Activated CD8-positive, alpha-beta memory T cell treated with anti-CD3 and anti-CD28 coated beads for 1 hour (primary cell): ENCODE measurements at places on chromosomes 6 and 20.

DNA sequence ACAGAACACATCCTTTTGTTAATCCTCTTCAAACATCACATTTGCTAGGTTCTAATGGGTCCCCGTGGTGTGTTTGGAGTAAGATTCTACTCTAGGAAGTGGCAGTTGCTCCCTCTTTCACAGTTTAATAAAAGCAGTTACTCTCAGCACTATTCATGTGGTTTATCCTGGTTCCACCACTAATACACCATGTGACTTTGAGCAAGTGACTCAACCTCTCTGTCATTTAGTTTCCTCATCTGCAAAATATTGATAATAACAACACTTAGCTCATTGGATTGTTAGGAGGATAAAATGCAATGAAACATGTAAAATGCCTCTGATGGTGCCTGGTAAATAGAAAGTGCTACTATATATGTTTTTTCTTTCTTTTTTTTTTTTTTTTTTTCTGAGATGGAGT is 488.0 kb upstream of the NOX3 start:
- DNase-seq: no peak

DNA sequence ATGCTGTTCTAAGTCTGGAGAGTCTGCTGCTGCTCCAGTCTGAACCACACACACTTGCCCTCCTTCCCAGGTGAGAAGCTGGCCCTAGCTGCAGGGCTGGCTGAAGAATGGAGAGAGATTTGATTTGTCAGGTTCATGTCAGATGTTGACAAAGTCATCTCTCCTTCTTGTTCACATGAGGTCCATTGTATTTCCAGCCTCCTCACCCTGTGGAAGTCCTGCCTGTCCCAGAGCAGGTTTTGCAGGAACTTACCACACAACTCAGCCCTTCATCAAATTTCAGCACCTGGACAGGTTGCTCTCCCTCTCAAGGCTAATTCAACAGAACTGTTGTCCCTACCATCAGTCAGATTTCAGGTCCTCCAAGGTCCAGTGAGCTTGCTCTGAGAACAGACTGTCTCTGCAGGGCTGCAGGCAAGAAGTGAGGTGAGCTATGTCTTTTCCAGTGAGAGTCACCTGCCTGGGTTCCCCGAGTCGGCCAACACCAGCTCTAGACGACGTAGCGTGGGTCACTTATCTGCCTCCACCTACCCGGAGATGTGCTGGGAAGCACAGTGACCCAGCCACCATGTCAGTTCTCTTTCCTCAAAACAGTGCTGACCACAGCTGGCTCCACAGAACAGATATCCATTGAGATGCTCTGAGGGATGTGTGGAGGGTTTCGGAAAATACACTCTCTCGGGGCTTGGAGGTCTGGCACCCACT is 58.0 kb upstream of the CD93 start:
- no peak for DNase-seq

- DNase-seq: no peak
Measured at GRCh38 chr6:130050230-130050629, 31.8 kb downstream of the L3MBTL3 start.

DNA sequence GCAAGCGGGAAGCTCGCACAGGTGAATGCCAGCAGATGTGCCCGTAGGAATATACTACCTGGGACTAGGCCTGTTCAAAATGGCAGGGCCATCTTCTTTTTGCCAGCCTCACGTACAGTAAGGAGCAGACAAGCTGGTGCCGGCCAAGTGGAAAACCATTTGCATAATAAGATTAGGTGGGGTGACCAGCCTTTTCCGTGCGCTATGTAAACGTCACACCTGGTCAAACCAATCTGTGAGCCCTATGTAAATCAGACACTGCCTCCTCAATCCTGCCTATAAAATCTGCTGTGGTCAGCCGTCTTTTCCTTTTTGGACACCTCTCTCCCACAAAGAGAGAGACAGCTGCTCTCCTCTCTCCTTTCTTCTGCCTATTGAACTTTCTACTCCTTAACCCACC is 60.8 kb upstream of the TMEM30A start:
- DNase-seq: no peak

- no peak for DNase-seq
Measured at GRCh38 chr6:129818251-129818650, 42.9 kb downstream of the TMEM244 start.

DNA sequence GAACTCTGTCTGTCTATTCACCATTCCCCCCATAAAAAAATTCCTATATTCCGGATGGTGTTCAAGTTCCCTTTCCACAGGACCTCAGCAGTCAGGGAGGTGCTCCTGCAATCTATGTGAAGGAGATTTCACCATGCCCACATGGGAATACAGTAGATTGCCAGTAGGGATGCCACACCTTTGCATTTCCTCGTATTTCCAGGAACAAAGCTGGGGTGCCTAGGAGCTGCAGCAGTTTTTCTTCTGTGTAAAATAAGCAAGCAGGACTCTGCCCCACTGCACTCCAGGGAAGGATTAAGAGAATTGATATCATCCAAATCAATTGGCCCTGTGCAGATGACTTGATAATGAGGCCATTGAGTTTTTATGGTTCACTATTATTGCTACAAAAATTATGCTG is 7.4 kb upstream of the KIF16B start:
- DNase-seq: no peak

DNA sequence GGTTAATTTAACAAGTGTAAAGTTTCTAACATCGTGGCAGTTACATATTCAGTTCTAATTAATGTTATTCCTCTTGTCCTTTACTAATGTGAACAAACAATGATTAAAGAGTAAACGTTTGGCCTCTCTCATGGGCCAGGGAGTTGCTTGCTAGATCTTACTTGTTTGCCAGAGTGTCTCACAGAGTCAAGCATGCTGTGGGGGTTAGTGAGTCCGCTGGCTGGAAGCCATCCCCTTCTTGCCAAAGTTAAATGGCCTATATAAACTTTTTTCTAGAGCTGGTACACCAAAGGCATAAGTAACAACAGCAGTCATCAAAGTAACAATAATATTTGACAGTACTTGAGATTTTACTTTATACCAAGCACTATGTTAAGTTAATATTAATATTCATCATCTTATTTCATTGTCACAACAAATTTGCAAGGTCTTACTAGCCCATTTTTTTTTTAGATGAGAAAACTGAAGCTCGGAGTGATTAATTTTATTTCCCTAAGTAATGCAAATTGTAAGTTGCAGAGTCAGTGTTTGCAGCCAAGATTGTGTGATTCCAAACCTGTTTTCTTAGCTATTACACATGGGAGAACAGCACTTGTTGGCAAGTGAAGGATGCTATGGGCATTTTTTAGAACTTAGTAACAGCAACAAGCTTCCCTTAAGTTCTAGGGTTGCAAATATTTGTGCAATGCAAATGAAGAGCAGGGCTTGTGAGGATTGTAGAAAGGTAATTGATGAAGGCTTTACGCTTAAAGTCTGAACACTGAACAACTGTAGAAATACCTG is 224.5 kb downstream of the RFPL4B start:
- DNase-seq: no peak

DNA sequence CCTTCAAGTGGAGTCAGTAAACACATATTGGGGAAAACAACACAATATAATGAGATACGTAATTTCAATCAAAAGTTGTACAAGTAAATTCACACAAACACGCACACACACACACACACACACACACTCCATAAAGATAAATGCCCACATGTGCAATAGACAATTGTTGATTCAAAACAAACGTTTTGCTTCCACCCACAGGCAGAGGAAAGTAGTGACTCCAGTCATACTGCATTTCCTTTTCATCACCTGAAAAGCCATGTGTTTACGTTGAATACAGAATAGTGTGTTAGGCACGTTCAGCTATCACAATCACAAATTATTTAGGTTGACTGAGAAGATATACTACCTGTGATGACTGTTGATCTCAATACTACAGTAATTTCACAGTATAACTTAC is 443.8 kb upstream of the MANEA start:
- no peak for DNase-seq

- DNase-seq: no peak
Measured at GRCh38 chr6:7637533-7637932, 47.5 kb downstream of the SNRNP48 start.

DNA sequence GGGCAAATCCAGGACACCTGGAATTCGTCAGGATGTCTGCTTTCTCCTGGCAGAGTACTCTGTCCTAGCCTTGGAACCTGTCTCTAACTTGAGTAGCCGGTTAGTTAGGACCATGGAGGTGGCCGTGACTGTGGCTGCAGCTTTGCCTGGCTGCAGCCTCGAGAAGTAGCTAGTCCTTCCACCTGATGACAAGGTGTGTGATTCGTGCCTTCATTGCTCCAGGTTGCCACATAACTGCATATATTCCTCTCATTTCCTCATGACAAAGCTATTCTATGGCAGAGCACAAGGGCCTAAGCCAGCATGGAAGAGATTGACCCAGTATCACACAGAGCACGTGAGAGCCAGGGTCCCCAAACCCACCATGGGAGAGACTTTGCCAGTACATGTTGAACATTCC is 39.8 kb upstream of the KIF25 start:
- DNase-seq: no peak

DNA sequence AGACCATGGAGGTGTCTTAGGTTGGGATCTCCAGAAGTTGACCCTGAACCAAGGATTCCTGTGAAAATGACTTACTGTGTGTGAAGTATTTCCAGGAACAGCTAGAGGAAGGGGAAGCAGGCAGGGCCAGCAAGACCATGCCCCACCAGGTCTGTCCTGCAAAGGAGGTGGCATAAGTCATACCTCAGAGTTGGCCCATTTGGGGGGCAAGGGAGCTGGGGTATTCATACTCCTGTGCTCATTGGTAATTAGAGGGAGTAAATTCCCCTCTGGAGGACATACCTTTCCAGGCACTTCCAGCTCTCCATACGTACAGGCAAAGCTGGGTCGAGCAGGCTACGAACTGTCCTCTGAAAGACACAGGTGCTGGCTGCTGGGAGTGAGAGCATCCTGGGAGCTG is 72.4 kb downstream of the STK35 start:
- DNase-seq: no peak

GRCh38 chr6:24935366-24936152 is at the start of gene RIPOR2:
TSS of gene RIPOR2 (minus strand) at chr6:24935960. CDS start at chr6:24935898, 62 bp downstream.
- DNase-seq: peak; percentile 49

DNA sequence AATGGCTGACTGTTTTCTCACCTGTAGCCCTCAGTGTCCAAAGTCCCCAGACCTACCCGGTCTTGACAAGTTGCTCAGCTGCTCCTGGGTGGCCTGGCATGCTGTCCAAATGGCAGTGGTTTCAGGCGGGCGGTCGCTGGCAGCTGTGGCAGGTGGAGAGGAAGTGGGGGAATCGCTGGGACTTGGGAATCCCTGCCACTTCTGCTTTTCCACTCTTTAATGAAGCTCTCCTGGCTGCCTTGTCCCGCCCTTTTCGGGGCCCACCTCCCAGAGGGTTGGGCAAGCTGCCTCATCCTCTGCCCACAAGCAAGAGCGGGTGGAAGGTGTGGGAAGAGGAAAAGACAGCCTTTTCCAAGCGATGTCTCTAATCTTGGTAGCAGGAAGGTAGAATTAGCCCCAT is at the start of gene OCSTAMP:
TSS of gene OCSTAMP (minus strand) at position 194 of the 400 bp plus-strand sequence. CDS start at position 100, 94 bp downstream.
- DNase-seq: no peak

GRCh38 chr6:26008470-26008869 is 45.9 kb downstream of the TRIM38 start:
- no peak for DNase-seq

DNA sequence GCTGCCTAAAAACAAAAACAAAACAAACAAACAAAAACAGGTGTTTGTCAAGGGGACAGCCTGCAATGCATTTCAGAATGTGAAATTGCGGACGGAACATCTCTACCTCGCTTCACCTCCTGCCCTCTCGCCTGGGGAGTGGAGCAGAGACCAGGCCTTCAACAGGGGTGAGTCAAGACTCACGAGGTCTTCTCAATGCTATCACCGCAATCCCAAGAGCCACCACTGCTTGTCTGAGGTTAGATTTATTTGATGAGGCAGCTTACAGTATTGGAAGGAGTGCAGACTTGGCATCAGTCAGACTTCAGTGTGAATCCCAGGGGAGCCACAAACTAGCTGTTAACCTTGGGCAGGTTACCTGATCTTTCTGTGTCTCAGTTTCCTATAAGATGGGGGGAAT is 7.7 kb downstream of the GABRR1 start:
- DNase-seq: no peak

DNA sequence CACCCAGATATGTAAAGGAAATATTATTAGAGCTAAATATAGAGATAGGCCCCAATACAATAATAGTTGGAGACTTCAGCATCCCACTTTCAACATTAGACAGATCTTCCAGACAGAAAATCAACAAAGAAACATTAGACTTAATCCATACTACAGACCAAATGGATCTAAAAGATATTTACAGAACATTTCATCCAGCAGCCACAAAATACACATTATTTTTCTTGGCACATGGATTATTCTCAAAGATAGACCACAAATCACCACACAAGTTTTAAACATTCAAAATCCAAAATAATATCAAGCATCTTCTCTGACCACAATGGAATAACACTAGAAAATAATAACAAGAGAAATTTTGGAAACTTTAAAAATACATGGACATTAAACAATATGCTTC is 1159.1 kb upstream of the CITED2 start:
- DNase-seq: no peak

- no peak for DNase-seq
Measured at GRCh38 chr6:154319231-154319858, 37.3 kb downstream of the IPCEF1 start.

DNA sequence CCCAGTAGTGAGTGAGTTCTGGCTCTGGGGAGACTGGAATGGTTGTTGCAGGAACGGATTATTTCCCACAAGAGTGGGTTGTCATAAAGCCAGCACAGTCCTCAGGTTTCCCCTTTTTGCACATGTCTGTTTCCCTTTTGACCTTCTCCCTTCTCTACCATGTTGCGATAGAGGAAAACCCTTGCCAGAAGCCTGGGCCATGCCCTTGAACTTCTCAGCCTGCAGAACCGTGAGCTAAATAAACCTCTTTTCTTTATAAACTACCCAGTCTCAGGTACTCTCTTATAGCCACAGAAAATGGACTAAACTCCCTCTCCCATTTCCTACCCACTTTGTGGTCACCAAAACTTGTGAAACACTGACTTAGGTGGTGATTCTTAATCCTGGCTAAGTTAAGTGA is 7.2 kb upstream of the PPP1R16B start:
- DNase-seq: no peak

DNA sequence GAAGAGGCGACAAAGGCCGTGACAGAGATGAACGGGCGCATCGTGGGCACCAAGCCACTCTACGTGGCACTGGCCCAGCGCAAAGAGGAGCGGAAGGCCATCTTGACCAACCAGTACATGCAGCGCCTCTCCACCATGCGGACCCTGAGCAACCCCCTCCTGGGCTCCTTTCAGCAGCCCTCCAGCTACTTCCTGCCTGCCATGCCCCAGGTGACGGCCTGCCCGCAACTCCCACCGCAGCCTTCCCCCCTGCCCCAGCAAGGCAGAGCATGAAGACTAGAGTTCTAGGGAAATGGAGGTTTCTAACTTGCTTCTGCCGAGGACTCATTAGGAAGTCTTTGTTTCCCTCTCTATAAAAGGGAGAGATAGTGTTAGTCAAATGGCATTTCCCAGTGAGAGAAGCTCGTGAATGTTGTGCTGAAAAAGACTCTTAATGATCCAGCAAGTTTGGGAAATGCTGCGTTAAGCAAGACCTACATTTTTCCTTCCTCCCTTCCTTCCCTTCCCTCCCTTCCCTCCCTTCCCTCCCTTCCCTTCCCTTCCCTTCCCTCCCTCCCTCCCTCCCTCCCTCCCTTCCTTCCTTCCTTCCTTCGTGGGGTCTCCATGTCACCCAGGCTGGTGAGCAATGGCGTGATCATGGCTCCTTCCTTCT is 20.8 kb downstream of the PABPC1L start:
- DNase-seq: no peak

- DNase-seq: no peak
Measured at GRCh38 chr6:55782275-55782674, 93.1 kb downstream of the BMP5 start.
